ENCODE measurements at places on chromosomes 3 and 15.
A peak's percentile ranks its signal among the peaks of the same experiment; 100 is the strongest.

DNA sequence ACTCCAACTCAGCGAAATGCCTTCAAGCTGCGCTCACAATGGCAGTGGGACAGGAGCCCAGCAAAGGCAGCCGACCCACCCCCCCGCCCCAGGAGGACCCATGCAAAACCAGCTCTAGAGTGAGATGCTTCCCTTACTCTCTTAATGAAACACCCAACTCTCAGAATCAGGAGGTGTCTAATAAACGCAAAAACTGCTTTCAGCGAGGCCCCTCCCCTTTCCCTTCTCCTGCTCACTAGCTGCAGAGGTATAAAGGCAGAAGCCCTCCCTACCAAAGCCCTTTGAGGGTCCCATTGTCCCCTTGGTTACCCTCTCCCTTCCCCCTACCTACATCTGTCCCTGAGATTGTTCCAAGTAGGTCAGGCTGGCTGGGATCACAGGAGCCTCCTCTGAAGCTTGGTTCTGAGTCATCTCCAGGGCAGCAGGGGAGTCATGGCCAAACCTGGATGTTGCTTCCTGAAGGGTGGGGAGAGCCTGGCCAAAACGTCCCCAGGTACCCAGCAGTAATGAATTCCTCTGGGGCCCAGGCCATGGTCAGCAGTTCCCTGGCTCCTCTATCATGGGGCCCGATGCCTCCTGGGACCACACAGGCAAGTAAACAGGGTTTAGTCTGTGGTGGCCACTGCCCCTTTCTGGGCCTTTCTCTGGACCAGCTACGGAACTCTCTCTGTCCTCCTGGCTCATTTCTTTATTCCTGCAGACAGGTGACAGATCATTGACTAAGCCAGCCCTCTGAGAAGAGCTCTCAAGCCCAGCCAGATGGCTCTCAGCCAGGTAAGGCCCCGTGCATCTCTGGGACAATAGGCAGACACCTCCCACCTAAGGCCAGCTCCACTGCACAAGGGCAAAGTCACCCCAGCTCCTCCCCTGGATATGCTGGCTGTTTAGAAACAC lies 8.6 kb downstream of the KLHL25 start:
- peak; percentile 64 for DNase-seq

DNA sequence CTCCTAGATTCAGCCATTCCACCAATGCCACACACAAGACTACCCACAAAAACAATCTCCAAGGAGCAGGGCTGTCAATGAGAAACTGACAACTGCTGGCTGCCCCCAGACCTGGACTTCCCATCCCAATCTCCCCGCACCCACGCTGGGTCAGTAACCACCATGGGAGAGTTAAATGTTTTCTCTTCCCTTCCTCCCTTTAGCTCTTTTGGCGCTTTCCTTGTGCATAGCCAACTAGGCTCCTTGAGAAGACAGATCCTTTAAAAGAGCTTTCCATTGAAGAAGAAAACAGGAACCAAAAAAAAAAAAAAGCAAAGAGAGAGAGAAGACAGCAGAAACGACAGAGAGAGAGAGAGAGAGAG lies 8.3 kb downstream of the BCL6 start:
- no peak for DNase-seq

- DNase-seq = peak; percentile 83
These were observed 150.8 kb upstream of the DPH6 start for GRCh38 chr15:35696767-35697231.

DNA sequence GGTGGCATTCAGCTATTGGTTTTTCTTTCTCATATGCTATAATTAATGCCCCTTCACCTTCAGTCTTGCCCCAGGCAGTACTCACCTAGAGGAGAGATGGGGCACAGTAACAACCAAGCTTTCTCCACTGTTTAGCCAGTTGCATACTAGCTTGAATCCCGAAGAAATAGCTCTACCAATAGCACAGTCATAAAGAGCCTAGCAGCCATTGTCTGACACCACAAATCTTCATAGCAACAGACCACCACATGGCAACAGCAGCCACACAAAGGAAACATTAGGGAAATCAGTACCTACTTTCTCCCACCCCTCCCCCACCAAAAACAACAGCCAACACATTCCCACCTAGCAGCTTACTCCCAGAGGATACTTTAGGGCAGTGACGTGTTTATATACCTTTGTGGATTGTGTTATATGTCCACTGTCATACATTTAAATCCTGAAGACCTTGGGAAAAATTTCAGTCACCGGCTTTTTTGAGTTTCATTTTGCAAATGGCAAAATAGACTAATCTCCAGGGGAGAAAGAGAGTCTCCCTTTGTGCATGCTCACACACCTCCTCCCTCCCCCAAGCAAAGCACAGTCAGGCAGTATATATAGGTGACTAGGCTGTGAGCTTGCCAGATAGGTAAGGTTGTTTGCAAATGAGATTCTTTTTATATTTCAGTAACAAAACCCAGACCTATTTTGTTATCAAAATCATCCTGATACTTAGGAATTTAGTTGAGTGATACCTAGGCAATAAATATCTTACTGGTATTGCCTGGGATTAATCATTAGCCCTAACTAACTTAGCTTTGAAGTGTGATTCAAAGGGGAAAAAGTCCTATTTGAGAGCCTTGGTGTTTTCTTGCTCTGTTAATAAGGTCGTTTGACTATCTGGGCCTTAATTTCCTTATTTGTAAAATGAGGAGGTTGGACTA lies 140.6 kb downstream of the RBPMS2 start:
- DNase-seq = peak; percentile 88

DNA sequence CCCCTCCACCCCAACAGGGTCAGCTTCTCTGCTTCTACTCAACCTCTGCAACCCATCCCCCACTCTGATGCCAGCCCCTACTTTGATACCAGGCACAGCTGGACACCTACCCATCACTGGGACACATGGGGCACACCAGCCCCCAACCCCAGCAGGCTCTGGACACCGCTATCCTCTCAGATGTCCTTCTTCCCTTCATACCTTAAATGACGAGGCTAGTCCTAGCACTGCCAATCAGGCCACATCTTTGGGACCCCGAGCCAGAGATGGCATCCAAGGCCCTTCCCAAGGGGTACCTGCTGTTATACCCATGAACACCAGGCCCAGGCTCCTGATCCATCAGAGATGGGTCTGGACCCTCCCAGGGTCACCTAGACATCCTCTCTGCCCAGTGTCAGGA lies 10.6 kb downstream of the POC1A start:
- DNase-seq = no peak

DNA sequence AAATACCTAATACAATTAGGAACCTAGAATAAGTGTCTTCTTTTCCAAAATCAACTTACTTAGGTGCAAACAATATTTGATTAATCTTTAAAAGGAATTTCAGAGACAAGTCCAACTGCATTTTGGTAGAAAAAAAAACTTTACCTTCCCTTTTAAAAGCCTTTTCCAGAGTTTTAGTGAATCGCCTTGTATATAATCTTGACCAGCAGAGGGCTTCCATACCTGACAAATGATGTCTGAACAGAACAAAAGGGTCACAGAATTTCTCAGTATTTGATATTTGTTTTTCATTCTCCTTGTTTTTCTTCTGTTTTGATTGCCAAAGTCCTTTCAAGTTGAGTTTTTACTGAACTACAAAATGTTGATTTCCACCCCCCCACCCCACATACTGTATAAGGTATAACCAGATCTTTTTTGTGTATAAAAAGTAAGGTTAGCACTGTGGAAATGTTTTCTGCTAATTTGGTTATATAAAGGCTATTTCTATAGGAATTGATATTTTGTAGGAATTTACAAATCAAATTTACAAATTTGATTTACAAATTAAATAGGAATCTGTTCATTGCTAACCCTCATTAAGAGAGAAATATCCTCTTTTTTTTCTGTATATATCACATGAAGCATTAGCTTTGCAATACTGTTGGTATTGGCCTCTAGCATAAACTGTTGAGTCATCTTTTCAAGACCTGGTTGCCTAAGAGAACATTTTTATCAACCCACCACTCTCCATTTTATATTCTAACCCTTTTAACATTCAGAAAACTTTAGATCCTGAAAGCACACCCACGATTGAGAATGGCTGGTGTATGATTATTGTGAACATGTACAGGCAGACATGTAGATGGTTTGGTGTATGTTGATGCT lies 464.1 kb upstream of the RARB start:
- no peak for DNase-seq

GRCh38 chr3:414063-414462 lies 217.5 kb downstream of the CHL1 start:
- DNase-seq = peak; percentile 46

GRCh38 chr3:125143982-125144652 lies 68.4 kb downstream of the SLC12A8 start:
- DNase-seq = no peak

- no peak for DNase-seq
These were observed 151.5 kb upstream of the C2CD4B start for GRCh38 chr15:62316413-62317060.

- DNase-seq = no peak
These were observed 672.5 kb downstream of the NSUN3 start for GRCh38 chr3:94735354-94735753.

DNA sequence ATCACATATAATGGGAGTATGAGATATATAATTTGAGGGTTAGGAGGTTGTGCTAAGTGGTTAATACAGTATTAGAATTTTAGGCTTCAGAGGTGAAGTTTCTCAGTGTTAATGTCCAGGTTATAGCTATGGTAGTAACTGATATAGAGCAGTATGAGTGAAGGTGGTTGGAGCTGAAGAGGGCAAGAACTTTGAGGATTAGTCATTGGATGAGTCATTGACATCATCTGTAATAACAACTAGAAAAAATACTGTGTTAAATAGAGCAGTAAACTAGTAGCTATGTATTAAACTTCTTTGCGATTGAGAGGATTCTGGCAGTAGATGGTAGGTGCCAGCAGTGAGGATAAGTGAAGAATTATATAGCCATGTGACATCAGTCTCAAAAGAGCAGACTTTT lies 47.5 kb upstream of the EIF3J start:
- peak; percentile 97 for DNase-seq
